ENCODE measurements at places on chromosomes 1 and 21.

- DNase-seq, result no peak
Observed at GRCh38 chr1:168671782-168672181, 57.2 kb downstream of the DPT start.

DNA sequence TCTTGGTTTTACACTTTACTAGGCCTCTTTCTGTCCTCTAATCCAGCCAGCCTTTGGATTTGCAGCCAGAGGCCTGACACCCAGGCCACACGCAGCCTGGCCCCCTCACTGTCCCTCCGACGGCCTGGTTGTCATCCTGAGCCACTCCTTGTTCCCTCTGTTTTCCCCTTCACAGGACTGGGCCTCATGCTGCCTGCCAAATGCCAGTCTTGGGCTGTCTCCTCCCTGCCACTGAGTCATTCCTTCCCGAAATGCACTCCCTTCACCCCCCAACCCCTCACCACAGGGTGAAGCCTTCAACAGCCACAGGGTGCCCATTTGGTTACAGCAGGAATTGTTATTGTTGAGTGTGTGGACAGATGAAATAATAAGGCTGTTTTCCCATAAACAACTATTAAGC, 21.3 kb downstream of the ACOT11 start:
- DNase-seq, result peak; percentile 68

GRCh38 chr1:73980324-73981040, 217.5 kb downstream of the LRRIQ3 start:
- peak; percentile 11 for DNase-seq

- DNase-seq, result no peak
Observed at GRCh38 chr1:75786901-75787493, 941 bp downstream of the RABGGTB start.

- DNase-seq, result no peak
Observed at GRCh38 chr1:109621379-109622136, 1.9 kb downstream of the AMPD2 start.

GRCh38 chr1:29585201-29585600, 348.9 kb downstream of the PTPRU start:
- DNase-seq, result no peak

DNA sequence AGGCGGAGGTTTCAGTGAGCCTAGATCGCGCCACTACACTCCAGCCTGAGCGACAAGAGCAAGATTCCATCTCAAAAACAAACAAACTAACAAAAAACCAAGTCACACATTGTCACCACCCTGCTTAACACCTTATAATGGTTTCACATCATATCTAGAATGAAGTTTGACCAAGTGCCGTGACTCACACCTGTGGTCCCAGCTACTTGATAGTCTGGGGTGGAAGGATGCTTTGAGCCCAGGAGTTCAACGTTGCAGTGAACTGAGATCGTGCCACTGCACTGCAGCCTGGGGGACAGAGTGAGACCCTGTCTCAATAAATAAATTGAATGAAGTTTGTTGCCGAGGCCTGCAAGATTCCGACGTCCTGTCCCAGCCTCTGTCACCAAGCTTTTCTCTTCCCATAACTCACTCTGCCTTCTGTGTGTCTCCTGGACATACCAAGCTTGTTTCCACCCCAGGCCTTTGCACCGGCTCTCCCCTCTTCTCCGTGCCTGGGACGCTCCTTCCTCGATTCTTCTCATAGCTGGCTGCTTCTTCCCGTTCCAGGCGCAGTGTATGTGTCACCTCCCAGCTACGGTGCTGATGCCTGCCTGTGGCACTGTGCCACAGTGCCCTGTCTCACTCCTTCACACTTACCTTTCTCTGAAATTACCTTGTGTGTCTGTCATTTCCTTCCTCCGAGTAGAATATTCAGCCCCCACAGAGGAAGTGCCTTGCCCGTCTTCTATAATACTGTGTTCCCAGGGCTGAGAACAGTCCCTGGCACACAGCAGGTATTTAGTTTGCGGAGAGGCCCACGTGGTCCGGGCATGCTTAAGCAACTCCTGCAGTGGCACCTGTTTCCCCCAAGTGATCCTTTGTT, 3.8 kb upstream of the SELENON start:
- DNase-seq, result no peak

DNA sequence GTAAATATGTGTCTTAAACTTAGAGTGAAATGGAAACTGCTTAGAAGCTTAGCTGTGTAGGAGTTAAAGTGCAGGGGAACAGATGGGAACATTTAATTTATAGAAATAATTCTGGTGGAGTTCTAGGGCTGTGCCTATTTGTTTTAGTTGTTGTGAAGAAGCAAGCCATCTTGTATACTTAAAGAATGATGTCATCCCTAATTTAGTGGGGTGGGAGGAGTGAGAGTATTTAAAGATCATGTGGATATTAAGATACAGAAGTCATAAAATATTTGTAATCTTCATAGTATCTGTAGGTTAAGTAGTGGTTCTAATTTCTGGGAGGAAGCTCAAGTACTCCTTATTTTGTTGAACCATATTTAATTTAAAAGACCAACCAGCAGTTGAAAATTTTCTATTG, 41.5 kb downstream of the BACH1 start:
- no peak for DNase-seq

- DNase-seq, result no peak
Observed at GRCh38 chr1:50132347-50132894, 23.7 kb downstream of the ELAVL4 start.

DNA sequence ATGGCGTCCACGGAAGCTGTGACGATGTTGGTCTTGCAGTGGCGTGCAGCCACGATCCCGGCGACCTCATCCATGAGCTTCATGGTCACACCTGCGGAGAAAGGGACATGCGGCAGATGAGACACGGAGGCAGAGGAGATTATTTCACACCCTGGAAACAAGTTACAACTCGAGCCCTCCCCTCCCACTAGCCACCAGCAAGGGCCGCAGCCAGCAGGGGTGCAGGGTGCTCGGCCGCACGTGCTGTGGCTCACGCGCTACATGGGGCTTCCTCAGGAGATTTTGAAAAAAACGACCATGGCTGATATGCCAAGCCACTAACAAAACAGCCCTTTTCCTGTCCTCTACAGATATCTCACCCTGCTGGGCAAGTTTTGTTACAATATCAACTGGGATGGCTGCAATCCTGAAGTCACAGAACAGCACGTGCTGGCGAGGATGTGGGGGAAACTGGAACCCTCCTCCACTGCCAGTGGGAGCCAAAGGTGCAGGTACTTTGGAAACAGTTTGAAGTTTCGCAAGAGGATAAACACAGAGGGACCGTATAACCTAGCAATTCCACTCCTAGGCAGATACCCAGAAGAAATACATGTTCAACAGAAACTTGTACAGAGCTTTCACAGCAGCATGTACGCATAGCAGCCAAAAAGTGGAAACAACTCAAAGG, 34.1 kb upstream of the GPR153 start:
- DNase-seq, result no peak

DNA sequence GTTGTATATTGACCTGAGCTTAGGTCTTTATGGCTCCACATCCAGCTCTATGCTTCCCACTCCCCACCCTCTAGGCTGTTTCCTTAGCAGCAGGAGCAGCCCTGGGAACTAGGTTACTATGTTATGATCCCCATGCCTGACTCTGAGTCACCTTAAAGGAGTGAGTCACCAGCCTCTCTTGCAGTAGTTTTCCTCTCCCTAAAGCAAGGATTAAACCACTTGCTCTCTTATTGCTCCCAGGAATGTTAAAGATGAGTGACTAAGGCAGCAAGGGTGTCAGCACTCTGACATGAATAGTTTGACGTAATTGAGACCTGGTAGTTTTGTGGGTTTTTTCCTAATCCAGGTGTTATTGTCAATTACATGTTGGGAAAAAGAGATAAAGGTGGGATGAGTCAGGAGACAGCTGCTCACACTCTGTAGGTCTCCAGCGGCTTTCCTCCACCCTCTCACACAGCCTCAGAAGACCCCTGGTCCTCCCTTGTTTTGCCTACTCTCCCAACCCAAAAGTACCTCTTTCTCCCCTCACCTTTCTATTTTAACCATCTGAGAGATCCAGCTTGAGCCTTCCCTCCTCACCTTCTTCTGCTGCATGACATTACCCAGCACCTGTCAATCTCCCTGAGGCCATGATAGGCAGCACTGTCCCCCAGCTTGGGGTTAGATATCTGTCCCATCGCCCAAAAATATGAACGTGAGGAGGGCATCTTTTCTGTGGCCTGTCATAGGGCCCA, 369.1 kb upstream of the VAMP3 start:
- peak; percentile 87 for DNase-seq

DNA sequence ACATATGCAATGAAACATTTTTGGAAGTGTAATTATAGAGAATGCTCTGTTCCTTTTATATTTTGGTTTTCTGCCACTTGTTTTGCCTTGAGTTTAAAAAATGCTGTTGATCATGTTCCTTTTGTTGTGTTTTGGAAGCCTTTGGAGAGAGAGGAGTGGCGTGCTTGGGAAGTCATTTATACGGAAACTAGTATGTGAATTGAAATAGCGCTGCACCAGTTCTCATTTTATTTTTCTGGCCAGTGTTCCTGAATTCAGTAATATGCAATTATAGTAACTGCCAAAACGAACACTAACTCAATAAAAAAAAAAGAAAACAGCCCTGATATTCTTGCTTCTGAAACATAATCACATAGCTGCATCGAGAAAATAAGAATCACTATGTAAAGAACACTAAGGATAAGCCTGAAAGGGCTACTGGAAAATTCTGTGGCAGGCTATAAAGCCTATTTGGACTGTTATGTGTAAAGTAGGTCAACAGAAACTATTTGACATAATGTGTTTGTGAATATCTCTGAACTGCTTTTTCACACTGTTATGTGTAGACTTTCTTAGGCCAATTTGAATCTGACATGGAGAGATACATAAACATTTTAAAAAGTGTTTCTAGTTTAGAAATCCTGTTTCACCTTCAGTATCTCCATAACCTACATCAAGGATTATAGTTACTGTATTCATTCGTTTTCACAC, 742.0 kb downstream of the KCNT2 start:
- DNase-seq, result no peak

- no peak for DNase-seq
Observed at GRCh38 chr1:176853503-176853902, 311.0 kb downstream of the ASTN1 start.

GRCh38 chr1:38269923-38270848, 223.6 kb upstream of the POU3F1 start:
- DNase-seq, result no peak

Measured in urothelium cell line (cell line).